ENCODE measurements at places on chromosomes 12 and 14.

DNA sequence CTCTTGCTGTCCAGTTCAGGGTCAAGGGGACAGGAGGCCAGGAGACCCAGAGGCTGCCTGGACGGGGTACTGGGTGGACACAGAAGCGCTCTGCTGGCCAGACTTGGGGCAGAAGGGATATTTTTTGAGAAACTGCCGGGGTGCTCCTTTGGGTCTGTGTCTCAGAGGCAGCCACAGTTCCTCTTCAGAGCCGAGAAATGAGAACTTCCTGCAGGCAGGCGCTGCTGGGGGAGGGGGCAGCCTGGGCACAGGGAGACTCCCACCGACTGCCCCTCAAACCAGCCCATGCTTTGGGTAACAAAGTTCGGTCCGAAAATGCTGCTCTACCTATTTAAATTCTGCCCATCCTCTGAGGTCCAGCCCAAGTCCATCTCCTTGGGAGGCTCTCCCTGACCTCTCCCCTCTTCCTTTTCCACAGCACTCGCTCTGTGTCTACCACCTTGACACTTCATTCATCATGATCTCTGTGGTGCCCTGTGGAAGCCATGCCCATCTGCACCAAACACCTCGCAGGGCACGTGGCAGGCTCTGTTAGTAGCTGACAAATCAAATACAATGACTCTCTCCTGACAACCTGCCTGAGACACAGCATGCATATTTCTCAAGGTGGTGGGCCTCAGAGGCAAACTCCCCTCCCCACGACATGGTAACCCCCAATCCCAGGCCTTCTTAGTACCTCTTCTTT, 16.4 kb downstream of the HDAC7 start:
- DNase-seq = no peak

- no peak for DNase-seq
These were observed 17.6 kb downstream of the DUSP6 start for GRCh38 chr12:89334548-89335169.

DNA sequence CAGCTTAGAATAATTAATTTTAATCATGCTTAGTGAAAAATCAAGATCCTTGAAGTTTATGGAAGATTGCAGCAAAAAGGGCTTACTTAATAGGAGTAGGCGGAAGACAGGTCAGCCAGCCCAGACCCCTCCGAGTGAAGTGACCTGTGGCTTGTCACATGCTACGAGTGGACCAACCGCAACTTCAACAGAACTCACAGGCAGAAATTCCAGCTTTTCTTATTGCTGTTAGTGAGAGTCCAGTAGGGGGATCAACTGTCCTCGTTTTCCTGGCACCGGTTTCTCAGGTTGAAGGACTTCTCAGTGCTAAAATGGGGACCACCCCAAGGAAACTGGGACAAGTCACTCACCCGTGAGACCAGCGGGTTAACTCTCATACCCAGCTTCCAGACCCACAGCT, 72.9 kb downstream of the ACACB start:
- no peak for DNase-seq

DNA sequence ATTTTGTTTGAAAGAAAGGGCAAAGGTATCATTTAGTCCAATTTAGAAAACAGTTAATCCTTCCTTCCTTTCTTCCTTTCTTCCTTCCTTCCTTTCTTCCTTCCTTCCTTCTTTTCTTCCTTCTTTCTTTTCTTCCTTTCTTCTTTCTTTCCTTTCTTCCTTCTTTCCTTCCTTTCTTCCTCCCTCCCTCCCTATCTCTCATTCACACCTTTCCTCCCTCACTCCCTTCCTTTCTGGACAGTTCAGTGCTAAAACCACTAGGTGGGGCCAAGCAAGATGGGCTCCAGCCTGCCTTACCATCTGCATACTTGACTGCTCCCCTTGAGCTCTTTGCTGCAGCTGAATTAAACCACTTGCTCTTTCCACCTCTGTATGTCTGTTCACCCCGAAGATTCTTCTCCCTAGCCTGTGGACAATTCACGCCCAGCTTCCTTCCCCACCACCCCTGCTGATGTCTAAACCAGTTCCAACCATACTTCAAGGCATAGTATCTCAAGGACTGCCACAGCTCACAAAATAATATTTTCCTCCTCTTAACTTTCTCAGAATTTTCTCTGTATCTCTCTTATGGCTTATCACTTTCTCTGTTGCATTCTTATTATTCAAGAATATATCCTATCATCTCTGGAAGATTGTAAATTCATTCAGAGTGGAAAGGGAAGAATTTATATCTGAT, 78.0 kb downstream of the DBX2 start:
- DNase-seq = peak; percentile 49

- no peak for DNase-seq
These were observed 11.8 kb upstream of the FBXO21 start for GRCh38 chr12:117202033-117202432.

GRCh38 chr12:65279369-65280112, 1.1 kb downstream of the MSRB3 start:
- DNase-seq = no peak

DNA sequence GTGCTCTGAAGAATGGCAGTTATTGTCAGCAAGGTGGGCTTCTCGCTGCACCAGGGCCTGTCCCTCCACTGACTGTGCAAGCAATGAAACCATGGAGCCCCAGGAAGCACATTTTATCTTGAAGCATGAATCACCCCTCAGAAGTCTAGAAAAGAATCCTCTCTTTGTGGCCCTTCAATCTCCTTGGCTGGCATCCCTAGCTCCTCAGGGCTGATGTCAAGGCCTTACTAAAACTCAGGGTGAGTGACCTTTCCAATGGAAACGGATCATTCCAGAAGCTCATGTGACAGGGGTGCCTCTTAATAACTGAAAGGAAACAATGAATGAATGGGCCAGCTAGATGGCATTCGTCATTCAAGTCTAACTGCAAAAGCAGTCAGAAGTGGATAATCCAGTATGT, 22.3 kb upstream of the PLEKHH1 start:
- DNase-seq = no peak

DNA sequence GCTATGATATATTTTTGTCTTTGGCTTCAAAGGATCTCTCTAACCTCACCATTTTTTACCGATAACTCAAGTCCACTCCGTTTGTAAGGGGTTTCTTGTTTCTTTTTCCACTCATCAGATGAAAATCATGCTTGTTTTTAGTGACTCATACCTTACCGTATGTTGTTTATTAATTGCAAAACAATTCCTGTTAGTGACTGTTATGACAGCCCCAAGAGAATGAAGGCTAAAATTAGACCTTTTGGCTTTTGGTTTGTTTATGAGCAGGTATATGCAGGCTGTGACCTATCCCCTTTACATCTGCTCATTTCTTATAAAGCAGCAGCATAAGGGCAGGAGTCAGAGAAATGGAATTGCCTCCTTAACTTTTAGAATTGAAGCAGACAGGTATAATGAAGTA, 319.8 kb downstream of the CEP128 start:
- no peak for DNase-seq

- DNase-seq = no peak
These were observed 50.8 kb downstream of the ARL1 start for GRCh38 chr12:101356794-101357193.

GRCh38 chr12:103965255-103965589, 450 bp upstream of the TDG start:
- no peak for DNase-seq

DNA sequence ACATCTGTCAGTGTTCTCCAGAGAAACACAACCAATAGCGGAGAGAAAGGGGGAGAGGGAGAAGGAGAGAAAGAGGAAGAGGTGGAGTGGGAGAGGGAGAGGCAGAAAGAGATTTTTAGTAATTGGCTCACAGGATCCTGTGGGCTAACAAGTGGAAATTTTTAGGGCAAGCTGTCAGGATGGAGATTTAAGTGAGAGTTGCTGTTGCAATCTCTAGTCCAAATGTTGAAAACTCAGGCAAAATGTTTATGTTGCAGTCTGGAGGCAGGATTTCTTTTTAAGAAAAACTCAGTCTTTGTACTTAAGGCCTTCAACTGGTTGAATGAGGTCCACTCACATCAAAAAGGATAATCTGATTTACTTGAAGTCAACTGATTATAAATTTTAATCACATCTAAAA, 12.5 kb upstream of the GLIPR1L2 start:
- DNase-seq = no peak

DNA sequence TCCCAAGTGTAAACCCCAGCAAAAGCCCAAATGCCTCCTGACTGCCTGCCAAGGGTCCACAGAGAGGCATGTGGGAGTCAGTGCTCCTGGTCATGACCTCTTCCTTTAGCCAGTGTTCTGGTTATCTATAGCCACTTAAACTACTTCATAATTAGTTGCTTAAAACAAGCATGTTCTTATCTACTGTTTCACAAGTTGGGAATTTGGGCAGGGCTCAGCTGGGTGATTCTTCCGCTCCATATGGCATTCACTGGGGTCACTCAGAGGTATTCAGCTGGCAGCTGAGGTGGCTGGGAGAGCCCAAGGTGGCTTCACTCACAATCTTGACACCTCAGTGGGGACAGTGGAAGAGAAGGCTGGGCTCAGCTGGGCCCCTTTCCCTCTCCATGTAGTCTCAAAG, 184.0 kb upstream of the RGS6 start:
- DNase-seq = no peak

DNA sequence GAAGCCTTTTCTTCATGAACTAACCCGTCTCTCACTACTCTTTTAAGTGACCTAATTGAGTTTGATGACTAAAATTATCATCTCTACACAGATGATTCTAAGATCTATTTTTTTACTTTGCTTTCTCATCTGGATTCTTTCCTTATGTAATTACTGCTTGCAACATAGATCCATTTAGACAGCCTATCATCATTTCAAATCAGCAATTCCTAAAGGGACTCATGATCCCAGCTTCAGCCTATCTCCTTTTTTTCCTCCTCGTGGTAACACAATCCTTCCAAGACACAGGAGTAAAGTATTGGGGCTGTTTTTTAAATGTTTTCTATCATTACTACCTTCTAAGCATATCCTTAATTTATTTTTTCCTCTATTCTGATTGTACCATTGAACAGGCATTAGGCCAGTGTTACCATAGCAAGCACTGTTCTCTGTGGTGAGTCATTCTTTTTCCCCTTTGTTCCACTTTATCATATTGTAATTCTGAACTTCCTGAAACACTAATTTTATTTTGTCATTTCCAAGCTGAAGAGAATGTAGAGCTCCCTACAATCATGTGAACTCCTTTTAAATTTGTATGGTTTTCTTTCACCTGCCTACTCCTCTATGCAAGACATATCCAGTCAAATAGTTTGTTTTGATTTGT, 190.4 kb upstream of the FAR2 start:
- no peak for DNase-seq

- DNase-seq = no peak
These were observed 651 bp downstream of the TMEM117 start for GRCh38 chr12:43836475-43836989.

DNA sequence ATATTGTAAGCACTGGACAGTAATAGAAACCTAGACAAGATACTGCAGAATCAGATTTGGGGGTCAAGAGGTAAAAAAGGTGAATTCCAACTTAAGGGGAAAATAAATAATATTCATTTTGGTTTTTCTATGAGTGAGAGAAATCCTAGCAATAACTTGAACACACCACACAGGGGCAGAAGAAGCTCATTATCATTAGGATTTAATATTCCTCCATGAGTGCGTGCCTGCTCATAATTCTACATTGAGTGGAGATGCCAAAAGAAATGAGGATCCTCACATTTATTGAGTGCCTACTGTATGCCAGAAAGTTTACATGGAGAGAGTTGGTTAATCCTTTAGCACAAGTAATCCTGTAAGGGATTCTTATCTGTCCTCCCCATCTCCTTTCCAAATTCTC, 40.5 kb upstream of the C14orf132 start:
- DNase-seq = no peak
